Cardiac ventricle fibroblast (primary cell): ENCODE measurements at places on chromosomes 12 and 14. TPM values are rescaled to one million over a fixed set of nuclear protein-coding genes. Genes with fewer than 3 reads are reported as not detected.

LUM gene
- 747 and 759 TPM in 2 replicates for total RNA-seq

KLRK1 gene
- not detected in 2 replicates for total RNA-seq

NPAS3 gene
- total RNA-seq: 0.06 and 0.10 TPM in 2 replicates

TMEM132C gene
- 5.9 and 6.5 TPM in 2 replicates for total RNA-seq

HOXC12 gene
- not detected in 2 replicates for total RNA-seq
